ENCODE measurements at places on chromosomes 1 and 21.

- no peak for DNase-seq
Measured at GRCh38 chr1:82515650-82516049, 714.9 kb downstream of the ADGRL2 start.

DNA sequence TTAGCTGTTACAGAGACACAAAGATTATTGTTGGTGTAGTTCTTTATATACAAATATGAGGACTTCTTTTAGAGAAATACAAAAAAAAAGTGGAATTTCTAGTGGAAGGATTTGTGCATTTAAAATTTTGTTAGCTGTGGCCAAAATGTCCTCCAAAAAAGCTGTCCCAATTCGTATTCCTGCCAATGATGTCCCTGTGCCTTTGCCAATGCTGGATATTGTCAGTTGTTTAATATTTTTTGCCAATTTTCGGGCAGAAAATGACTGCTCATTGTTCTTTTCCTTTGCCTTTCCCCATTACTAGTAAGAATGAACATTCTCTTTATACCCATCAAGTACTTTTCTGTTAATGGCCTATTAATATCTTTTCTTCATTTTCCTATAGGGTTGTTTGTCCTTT, 110.0 kb upstream of the HOOK1 start:
- DNase-seq, result no peak

- DNase-seq, result peak; percentile 72
Measured at GRCh38 chr21:44510508-44511218, 29.3 kb downstream of the KRTAP10-1 start.

GRCh38 chr1:10962483-10962882, 50.0 kb upstream of the TARDBP start:
- DNase-seq, result no peak

DNA sequence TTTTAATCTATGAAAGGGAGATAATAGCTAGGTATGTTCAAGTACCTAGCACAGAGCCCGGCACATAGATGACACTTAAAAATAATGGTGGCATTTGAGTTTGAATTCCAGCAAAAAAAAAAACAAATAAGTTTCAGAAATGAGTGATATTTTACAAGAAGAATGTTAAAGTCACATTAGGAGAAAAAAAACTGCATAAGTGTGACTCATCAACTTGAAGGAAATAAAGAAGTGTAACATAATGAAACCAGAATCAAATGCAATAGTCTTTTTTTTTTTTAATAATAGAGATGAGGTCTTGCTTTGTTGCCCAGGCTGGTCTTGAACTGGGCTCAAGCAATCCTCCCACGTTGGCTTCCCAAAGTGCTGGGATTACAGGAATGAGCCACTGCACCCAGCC, 17.1 kb downstream of the DNASE2B start:
- DNase-seq, result no peak

DNA sequence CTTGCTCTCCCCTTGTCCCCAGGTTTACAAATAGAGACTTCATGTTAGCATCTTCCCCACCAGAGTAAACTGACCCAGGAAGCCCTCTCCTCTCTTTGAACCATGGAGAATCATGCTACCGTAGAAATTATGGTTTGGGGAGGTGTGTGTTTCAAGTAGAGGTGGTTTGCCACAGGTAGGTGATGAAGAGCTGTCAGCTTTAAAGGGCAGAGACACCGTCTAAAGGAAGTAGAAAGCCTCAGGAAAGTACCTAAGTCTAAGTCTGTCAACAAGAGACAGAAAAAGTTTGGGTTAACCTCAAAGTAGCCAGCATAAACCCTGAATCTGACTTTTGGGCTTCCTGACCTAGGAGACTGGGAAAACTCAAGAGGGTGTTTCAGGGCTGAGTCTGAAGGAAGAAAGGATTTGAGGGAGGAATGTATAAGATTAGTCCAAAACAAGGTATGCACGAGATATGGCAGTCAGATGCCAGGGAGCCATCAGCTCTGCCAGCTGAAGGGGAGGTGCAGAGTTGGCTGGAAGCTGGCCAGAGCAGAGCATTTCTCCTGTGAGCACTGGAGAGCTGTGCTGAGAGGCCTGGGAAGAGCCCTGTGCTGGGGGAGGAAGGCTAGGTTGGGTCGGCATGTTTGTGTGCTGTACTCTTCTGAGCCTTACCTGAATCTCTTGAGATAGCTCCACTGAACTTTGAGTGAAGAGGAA, 14.3 kb downstream of the ADAMTSL4 start:
- DNase-seq, result peak; percentile 65

DNA sequence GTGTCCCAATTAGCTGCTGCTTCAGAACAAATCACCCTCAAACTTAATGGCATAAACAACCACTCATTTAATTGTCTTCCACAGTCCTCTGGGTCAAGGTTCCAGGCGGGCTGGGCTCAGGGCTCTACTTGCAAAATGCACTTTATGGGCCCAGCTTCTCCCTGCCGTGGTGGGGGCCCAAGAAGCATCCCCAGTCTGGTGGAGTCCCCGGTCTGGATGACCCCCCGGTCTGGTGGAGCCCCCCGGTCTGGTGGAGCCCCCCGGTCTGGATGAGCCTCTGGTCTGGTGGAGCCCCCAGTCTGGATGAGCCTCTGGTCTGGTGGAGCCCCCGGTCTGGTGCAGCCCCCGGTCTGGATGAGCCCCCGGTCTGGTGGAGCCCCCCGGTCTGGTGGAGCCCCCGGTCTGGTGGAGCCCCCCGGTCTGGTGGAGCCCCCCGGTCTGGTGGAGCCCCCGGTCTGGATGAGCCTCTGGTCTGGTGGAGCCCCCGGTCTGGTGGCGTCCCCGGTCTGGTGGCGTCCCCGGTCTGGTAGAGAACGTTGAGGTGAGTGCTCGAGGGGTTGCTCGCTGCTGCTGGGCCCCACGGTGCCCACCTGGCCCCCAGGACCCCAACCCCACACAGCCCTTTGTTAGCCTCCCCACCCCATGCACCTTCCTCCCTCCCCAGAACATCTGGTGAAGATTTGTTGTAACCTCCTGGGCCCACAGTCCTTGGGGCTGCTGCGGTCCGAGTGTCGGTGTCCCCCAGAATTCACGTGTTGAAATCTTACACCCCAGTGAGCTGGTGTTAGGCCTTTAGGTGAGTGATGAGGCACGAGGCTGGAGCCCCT, 33.8 kb downstream of the POFUT2 start:
- DNase-seq, result no peak

DNA sequence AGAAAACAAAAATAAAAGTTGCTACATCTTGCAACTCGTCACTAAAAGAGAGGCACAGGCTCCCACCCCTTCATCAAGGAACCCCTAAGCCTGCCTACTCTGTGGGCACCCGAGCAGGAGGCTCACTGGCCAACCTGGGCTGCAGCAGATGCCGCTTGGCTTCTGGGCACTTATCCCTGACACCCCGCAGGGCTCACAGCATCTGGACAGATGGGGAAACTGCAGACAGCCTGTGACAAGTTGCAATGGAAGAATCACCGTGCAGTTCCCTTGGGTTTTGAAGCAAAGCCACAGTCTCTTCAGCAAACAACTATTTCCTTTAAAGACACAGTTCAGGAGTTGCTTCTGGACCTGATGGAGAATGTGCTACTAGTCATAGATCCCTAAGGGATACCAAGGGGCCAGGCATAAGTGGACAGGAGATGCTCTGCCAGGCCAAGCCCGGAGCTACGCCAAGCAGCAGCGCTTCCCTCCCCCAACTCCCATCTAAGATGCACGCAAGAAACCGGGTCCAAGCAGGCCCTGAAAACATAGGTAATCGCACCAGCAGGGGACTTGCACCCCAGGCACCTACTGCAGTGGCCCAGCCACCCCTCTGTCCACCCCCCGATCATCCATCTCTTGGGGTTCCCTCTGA, 170.6 kb downstream of the NPHP4 start:
- no peak for DNase-seq

DNA sequence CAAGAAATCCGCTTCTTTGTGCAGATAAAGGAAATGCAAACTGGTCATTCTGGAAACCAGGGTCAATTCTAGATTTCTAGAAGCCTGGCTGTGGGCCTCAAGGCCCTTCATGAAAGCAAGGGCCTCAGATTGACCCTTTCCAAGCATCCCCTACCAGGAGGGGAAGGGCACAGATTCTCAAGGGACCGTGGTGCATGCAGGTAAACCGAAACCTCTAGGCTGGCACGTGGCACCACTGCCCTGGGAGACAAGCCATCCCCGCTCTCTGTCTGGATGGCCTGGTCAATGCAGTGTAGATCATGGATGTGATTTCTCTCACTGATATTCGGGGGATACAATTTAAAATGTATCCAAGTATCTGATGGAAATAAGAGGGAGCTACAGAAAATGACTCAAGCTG, 69.4 kb downstream of the TOMM20 start:
- DNase-seq, result no peak
